ENCODE measurements at places on chromosomes 5 and 9.
A peak's percentile ranks its signal among the peaks of the same experiment; 100 is the strongest.

GRCh38 chr5:126847456-126847820 is 70.5 kb downstream of the LMNB1 start:
- no peak for DNase-seq

DNA sequence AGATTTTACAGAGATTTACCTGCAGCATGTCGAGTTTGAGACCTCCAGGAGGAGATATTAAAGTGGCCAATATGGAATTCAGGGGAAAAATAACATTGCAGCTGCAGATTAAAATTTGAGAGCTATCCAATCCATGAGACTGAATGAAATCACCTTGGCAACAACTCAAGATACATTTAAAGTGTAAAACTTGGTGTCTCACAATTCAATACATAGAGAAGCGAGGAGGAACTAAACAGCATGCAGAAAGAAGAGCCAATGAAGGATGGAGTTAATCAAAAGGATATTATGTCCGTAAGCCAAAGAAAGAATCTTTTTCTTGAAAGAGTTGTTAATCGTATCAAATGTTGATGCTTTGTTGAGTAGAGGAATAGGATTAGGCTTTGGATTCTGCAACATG is 455.1 kb downstream of the CDH18 start:
- no peak for DNase-seq

DNA sequence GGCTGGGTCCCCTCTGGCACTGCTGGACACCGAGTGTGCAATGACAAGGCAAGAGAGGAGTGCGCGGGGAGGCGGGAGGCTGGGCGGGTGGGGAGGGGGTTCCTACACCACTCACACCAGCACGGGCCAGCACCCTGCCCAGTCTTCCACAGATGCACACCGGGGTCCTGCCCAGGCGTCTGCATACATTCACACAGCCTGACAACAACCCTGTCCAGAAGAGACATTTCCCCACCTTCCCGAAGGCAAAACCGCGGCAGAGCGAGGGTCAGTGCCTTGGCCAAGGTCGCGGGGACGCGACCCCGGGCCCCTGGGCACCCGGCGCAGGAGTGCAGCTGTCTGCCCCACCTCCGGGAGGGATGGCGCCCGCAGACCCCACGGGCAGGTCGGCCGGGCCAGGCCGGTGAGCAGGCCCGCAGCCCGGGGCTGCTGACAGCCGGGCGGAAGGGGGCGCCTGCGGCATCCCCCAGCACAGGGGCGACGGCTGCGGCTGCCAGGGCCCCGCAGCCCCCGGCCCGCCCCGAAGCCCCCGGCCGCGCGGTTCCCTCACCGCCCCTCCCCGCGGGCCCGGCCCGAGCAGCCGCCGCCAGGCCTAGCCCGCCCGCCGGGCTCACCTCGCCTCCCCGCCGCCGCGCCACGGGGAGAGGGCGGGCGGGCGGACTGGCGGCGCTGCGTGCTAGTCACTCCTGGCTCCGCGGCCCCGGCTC is 496 bp downstream of the MAPK9 start:
- DNase-seq, result no peak

GRCh38 chr9:69611221-69611620 is 61.0 kb downstream of the APBA1 start:
- DNase-seq, result no peak

GRCh38 chr9:135804581-135805421 is 102.5 kb downstream of the CAMSAP1 start:
- no peak for DNase-seq

DNA sequence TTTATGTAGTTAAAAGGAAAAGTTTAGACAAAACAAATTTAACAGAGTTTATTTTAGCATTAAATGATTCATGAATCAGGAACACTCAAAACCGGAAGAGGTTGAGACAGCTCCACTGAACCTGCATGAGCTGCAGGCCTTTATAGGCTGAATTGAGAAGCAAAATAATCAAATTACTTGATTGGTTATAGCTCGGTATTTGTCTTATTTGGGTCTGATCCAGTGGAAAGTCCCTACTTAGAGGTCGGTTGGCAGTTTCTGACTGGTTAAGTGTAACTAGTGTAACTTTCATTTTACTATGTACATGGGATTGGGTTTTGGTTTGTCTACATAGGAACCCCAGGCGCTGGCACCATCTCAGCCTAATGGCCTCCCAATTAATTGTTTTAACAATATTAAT is 74.1 kb upstream of the PIK3R1 start:
- no peak for DNase-seq

- DNase-seq, result no peak
These were observed 124.0 kb downstream of the CETN3 start for GRCh38 chr5:90285581-90285980.

DNA sequence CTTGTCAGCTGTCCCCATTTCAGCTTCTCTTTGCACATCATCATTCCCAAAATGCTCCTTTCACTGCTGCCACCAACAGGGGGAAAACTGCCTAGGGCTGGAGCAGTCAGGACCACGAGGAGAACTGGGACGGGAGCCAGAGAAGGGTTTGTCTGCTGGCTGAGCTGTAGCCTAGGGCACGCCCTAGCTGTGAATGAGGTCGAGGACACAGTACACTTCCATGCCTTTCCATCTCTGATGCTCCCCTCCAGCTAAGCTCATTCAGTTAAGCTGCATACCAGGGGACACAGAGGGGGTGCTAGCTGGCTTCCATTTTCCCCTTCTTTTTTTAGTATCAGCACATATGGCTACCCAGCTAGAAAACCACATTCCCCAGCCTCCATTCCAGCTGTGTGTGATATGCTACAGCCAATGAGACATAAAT is 64.7 kb downstream of the STK10 start:
- no peak for DNase-seq

DNA sequence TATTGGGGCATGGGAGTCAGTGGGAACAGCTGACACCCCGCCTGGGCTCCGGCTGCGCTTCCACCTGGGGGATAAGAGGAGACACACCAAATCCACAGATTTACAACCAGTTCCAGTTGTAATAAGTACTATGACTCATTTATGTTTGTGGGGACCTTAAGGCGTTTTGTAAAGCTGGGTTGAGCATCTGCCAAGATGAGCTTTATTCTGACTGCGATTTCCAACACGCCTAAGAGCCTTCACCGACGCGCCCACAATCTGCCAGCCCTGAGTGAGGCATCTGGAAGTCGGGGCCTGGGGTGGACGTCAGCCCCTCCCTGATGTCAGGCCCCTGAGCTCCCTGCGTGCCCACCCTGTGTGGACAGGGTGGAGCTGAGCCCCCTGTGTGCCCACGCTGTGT is 14.3 kb upstream of the LHX3 start:
- no peak for DNase-seq

- DNase-seq, result no peak
These were observed 217.6 kb downstream of the NFIB start for GRCh38 chr9:14096258-14096922.

DNA sequence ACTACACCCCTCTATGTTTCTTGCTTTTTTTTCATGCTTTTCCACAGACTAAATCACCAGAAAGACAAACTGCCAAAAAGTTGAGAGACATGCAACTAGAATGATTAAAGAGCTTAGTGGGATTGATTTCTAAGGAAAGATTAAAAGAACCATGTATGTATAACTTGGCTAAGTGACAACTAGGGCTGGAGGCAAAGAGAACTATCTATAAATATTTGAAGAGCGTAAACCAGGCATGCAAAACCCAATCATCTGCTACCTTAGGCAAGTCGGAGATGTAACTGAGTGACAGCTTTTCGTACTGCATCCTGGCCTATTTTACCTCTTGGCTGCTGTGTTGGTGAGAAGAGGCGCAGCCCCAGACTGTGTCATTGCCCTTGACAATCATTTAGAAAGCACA is 121.0 kb upstream of the TLX3 start:
- no peak for DNase-seq

DNA sequence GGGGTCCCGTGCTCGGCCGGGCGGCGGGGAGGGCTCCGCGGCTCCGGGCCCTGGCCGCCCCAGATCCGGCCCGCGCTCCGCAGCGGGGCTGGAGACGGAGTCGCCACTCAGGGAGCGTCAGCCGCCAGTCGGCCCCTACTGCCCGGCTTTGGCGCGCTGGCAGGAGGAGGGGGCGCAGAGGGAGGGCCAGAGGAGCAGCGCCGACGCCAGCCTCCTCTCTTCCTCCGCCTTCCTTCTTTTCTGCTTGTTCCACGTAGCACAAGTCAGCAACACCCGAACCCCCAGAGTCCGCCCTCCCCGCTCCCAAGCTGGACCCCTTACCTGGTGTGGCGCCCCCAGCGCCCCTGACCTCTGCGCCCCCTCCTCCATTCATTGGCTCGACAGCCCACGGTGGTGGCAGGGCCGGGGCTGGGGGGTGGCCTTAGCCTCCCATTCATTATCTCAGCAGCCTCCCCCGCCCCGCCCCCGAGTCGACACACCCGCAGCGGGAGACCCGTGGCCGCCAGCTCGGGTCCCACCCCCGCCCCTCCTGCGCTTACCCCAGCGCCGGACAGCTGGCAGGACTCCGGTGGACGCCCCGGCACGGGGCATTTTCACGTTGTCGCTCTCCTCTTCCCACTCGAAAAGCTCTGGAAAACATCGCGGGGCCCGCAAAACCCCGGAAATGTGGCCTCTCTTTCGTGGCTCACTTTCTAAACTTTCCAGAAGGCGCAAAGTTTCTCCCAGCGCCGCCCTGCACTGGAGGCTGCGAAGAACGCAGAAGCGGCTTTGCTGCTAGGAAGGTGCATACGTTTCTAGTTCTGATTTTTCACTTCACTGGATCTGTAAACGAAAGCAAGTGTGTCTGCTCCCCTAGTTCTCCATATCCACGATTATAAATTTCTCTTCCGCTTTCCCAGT is at the start of gene LPAR1:
TSS of gene LPAR1 (minus strand) at position 140 of the 900 bp plus-strand sequence. CDS start 66,353 bp downstream, outside the sequence.
- no peak for DNase-seq

- no peak for DNase-seq
These were observed 27.7 kb downstream of the G3BP1 start for GRCh38 chr5:151799407-151799806.

- no peak for DNase-seq
These were observed 830.9 kb downstream of the MAT2B start for GRCh38 chr5:164336276-164336675.

DNA sequence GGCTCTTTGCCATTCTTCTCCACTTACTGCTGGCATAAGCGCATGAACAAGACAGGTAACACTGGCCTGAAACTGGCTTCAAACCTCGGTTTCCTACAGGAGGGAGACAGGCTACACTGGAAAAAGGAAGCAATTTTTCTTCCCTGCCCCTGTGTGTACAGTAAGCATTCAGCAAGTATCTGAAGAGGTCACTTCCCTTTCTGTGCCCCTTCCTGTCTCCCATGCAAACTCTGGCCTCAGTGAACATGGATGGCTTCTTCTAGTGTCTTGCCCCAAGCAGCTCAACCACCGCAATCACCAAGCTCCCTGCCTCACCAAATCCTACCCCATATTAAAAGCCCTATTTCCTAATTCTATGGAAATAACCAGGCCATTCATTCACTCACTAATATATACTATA is 42.4 kb downstream of the SERINC5 start:
- DNase-seq, result peak; percentile 4

- DNase-seq, result no peak
These were observed 62.8 kb downstream of the TRPM3 start for GRCh38 chr9:71058660-71059059.

DNA sequence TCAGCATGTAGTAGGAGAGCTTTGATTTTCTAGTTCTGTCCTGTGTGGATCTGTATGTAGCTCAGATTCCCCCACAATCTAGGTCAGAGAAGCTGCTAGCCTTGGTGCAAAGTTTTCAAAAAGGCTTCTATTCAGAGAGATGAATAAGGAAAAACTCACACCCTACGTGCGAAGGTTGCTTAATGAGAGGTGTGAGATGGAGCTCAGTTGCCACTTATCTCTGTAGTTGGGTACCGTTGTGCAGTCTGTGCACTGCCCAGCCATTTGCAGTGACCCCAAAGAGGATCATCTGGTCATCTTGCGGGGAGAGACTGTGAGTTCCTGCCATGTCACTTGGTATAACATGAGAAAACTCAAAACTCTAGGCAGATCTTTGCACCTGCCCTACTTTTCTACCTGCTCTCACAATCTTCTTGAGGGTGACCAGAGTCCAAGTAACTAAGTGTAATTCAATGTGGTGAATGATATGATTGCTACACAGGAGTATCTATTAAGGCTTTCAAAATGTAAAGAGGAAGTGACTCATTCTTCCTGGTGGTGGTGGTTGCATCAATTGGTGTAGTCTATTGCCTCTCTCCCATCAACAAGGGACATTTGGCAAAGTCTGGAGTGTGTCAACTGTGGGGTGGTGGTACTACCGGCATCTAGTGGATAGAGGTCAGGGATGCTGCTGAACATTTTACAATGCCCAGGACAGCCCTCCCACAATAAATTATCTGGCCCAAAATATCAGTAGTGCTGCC is 65.2 kb downstream of the TMC1 start:
- DNase-seq, result no peak

DNA sequence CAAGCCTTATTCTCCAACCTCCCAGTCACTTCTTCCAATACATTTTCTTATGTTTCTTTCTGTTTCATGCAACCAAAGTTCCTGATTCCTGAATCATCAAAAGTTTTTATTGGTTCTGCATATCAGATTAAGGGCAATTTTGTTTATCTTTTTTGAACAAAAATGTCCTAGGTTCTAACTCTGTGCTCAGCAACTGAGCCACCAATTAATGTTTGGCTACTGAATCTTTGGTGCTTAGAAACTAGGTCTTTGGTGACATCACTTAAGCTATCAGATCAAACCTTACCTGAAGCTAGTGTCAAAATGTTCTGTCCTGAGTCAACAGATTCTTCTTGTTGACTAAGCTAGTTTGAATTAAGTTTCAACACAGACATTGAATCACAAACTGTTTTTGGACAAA is 56.1 kb downstream of the FGF18 start:
- no peak for DNase-seq

GRCh38 chr5:132378580-132378979 is 9.1 kb downstream of the SLC22A5 start:
- no peak for DNase-seq

GRCh38 chr5:161851691-161852299 is 3.9 kb downstream of the GABRA1 start:
- DNase-seq, result no peak

DNA sequence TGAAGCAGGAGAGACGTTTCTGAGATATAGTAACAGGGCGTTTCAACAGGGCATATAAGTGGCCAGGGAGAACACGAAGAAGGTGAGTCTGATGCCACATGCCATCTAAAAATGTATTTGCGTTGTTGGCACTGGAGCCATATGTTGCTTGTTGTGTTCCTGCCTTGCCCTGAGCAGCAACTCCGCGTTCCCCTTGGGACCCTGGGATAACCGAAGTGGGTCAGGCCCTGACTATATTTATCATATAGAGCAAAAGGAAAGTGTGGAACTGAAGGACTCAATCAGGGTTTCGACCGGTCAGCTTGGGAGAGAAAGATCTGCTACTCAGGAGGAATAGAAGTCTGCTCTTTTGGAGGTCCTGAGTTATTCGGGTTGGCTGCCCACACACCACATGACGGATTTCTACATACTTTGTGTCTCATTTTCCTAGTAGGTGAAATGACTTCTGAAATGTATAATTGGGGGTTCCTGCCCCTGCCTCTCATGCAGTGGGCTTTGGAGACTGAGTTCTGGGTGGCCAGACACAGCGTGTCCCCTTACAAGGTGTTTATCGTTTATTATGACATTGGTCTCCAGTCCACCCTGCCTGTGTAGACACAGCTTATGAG is 3.0 kb downstream of the STC2 start:
- no peak for DNase-seq

DNA sequence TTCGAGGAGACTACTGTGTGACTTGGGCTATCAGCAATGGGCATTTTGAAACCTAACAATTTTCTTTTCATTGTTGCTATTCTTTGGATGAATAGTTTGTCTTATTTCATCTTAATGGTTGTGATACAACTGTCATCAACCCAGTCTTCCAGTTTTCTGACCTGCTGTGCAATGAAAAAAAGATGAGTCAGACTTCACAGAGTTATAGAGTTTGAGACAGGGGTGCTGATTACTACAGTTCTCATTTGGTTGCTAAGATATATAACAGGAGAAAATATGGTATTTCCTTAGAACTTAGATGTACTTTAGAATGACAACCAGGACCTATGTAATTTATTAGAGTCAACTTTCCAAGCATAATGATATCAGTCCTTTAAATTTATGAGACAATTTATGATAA is 564.4 kb upstream of the NUDT12 start:
- DNase-seq, result no peak

Data from CMK (cell line).